Stimulated activated CD4-positive, alpha-beta T cell treated with anti-CD3 and anti-CD28 coated beads, Interleukin-1b, Interleukin-23, amount 100 ng/mL, for 4 hours (primary cell): ENCODE measurements at places on chromosomes 13 and 19.
A peak's percentile ranks its signal among the peaks of the same experiment; 100 is the strongest.

DNA sequence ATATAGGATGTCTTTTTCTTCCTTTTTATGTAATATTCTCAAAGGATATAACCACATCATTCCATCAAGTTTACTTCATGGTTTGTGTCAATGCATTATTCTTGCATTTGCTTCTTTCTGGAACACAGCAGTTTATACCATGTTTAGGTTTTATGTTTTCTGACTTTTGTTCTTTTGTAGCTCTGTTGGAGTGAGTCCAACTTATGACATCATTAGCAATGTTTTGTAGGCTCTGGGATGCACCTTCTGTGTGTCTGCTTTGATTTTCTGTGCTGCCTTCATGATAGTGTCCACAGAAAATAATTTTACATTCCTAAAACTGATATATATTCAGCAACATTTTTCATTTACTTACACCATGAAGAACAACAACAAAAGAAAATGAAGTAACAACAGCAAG is 68.9 kb downstream of the SHISA2 start:
- no peak for DNase-seq

DNA sequence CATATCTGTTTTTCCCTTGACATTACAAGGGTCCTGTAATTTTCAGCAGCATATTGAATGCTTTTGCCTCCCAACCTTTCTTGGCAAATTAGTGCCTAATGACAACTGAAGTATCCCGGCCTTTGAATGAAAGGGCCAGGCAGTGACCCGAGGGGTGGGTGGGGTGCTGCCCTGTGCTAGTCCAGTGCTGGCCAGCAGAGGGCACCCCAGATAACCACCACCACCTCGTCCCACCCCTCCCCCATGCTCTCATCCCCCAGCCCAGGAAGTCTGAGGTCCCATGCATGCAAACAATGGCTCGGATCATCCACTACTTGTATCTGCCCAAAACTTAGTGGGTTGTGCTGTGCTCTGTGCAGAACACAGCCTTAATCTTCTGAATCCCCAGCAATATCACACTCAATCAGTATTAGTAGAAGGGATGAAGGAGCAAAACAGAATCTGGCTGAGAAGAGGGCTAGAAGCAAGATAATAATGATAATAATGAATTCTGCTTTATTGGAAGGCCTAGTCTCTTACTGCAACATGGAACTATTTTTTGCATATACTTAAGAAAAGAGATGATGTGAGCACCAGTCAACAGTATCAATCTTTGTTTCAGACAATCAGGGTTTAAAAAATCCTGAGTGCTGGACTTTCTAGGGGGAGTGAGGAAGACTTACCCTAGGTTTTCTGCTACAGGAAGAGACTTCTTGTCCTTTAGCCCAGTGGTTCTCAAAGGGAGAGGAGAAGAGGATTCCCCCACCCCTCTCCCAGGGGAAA is 3.8 kb downstream of the ATP12A start:
- DNase-seq = peak; percentile 50

DNA sequence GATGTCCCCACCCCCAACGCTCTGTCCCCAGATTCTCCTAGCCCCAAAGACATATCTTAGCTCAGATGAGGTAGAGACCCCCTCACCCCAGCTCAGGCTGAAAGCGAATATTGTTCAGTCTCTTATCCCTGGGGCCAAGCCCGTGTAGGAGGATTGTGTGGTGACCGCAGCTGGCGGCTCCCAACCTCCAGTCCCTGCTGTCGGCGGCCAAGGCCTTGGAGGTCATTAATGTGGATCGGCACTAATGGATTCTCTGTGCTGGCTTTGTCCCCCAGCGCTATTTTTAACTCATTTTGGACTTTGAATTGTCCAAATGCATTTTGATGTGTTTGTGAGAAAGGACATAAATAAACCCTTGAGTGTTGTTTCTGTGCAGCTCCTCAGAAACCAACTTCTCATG is 124.2 kb downstream of the UQCRFS1 start:
- DNase-seq = no peak

GRCh38 chr13:113348591-113348990 is 15.3 kb downstream of the GRTP1 start:
- DNase-seq = no peak

GRCh38 chr13:109148243-109148642 is 518.8 kb downstream of the MYO16 start:
- DNase-seq = no peak

DNA sequence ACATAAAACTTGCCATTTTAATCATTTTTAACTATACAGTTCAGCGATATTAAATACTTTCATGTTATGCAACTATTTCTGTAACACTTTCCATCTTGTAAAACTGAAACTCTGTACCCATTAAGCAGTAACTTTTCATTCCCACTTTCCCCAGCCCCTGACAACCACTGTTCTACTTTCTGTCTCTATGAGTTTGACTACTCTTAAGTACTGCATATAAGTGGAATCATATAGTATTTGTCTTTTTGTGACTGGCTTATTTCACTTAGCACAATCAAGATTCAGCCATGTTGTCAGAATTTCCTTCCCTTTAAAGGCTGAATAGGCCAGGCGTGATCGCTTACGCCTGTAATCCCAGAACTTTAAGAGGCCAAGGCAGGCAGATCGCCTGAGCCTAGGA is 56.2 kb downstream of the ARHGAP35 start:
- DNase-seq = no peak

DNA sequence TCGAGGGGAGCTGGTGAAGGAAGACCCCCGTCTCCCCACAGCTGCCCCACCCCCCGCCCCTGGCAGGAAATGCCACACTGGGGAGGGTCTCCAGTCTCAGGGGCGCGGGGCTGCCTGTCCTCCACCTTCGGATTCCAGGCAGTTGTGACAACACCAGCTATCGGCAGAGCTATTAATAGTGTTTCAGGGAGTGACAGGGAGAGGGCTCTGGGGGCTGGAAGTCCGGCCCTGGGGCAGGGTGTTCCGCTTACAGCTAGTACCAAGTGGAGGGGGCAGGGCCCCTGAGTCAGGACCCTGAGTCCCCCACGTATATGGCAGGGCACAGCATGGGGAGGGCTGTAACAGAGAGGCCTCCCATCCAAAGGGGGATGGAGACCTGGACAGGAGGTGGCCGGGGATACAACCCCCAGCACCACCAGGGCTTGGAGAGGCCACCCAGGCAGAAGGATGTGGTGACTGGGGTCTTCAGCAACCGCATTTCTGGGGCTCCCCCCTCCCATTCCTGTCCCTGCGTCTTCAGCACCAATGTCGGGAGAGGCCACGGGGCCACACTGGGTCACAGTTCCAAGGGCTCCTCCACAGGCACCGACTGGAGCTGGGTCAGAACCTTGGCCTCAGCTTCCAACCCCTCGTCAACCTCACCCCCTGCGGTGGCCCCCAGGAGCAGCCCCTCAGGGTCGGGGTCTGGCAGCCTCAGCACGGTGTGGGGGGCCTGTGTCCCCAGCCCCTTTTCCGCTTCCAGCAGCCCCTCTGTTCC is 3.9 kb downstream of the SIX5 start:
- no peak for DNase-seq

- no peak for DNase-seq
These were observed 27.4 kb downstream of the NDFIP2 start for GRCh38 chr13:79508224-79508961.

DNA sequence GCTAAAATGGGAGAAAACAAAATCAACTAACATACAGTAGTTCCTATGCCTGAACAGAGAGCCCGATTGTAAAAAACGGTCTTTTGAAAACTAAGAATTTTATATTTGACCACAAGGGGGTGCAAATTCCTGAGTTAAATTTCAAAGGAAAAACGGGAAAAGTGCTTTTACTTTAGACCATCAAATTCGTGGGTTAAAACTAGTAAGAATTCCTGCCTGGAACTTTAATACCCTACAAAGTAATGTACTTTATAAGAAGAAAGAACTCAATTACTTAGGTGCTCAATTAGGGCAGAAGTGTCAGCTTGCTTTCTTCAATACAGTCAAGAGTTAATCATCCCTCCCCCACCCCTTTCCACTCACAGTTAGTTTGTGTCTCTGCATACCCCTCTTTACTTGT is 69.8 kb downstream of the KCNRG start:
- DNase-seq = no peak

DNA sequence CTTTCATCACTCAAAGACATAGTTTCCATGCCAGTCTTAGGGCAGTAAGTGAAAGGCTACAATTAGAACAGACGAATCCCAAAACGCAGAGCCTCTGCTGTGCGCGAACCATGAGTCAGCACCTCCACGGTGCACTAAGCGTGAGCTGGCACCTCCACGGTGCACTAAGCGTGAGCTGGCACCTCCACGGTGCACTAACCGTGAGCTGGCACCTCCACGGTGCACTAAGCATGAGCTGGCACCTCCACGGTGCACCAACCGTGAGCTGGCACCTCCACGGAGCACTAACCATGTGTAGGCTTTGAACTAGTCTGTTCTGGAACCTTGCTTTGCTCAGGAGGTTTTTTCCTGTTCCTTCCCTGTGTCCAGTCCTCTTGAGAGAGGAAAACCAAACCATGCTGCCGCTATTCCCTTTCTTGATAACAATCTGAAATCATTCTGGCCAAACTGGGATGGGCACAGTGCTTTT is 120.6 kb downstream of the IRS2 start:
- DNase-seq = no peak

- DNase-seq = no peak
These were observed 18.0 kb upstream of the RFXAP start for GRCh38 chr13:36801035-36801434.

DNA sequence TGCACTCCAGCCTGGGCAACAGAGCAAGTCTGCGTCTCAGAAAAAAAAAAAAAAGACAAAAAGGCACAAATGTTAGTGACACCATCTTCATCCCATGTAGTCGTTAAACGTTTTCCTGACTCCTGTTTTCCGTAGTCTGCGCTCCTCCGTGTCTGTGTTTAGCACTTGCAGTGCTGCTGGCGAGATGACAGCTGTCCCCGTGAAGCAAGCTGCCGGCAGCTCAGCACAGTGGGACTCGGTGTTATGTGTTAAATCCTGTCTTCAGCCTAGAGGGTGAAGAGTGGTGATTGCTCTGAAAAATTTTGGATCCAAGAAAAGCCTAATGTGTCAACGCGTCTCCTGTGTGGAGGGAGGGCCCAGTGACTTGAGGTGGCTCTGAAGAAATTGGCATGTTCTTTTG is 18.4 kb downstream of the UBXN6 start:
- no peak for DNase-seq

GRCh38 chr13:82678052-82678451 is 1204.2 kb downstream of the SLITRK1 start:
- DNase-seq = no peak

DNA sequence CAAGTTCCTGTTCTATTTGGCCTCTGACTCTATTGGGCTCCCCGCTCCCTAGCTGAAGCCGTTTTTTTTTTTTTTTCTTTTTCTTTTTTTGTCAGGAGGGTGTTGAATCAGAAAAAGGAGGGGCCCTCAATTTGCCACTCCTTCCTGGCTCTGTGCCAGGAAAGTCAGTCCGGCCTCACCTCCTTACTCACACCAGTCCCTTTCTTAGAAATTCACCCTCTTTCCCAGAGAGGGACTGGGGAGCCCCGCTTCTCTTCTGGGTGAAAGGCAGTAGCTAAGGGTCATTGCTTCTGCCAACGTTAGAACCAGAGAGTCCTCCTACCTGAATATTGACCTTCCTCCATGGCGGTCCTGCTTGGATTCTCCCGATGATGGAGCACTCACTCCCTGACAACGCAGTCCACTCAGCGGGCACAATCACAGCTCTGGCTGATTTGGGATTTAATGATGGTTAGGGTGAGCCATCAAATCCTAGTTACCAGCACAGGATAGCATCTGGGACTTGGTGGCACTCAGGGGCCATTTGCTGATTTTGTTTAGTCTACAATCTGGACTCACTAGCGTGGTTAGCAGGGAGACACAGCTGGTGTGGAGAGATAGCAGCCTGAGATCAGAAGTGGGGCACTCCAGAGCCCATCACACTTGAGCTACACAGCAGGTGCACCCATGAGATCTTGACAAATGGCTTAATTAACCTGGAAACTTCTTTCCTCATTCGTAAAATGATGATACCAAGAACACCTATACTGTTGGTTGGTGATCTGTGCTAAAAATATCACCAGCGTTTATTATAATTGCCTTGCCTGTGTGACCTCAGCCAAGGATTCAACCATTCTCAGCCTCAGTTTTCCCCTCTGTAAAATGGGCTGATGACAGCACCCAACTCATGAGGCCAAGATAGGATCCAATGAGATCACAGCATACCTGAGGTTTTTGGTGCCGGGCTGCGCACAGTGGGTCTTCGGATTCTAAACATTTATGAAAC is 2.2 kb downstream of the FCER2 start:
- peak; percentile 28 for DNase-seq

DNA sequence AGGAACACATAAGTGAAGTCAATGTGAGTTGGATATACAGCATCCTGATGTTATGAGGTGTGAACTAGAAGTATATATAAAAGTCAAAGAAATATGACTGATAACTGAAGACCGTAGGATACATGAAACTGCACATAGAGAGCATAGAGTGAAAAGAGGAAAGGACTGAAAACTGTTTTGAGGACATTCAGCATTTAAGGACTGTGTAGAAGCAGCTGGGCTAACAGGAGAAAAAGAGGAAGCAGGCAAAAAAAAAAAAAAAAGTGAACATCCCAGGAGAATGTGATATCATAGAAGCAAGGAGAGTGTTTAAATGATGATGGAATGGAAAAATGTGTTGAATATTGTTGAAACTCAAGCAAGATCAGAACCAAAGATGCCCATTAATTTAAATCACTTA is 363.5 kb downstream of the PCDH20 start:
- no peak for DNase-seq

DNA sequence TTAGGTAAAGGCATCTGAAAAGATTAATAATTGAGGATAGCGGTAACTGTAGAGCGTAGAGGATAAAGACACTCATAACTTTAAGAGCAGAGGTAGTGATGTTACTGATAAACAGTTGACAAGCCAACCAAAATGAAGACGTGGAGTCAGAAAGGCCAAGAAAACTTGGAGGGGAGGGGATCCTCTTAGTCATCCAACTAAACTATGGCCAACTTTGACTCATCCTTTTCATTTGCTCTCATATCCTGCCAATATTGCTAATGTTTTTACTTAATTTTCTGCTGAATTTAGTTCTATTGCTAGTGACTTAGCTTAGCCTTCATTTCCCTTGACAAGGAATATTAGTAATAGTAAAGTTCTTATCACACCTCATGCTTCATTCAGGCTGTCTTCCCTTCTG is 13.4 kb downstream of the ITGBL1 start:
- DNase-seq = no peak

DNA sequence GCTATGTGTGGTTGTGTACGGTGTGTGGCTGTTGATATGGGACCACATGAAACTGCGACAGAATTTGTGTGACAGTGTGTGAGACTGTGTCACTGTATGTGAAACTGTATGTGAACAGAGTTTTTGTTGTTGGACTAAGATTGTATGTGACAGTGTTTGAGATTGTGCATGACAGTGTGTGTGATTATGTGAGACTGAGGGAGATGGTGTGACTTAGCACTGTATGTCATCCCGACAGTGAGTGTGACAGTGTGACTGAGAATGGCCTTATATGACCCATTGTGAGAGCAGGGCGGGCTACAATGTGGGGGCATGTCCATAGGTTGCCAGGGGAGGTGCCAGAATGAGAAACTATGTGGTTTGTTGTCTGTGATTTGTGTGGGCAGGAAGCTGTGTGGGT is 930 bp downstream of the ZNF583 start:
- DNase-seq = no peak

- DNase-seq = no peak
These were observed 554.5 kb downstream of the PCDH9 start for GRCh38 chr13:66675620-66676019.

- DNase-seq = no peak
These were observed 12.0 kb downstream of the KASH5 start for GRCh38 chr19:49400029-49400428.

GRCh38 chr13:90872491-90873025 is 474.9 kb upstream of the MIR17HG start:
- no peak for DNase-seq

GRCh38 chr13:61156753-61157152 is 258.9 kb downstream of the PCDH20 start:
- DNase-seq = no peak
